ENCODE measurements at places on chromosomes 5 and 9.

DNA sequence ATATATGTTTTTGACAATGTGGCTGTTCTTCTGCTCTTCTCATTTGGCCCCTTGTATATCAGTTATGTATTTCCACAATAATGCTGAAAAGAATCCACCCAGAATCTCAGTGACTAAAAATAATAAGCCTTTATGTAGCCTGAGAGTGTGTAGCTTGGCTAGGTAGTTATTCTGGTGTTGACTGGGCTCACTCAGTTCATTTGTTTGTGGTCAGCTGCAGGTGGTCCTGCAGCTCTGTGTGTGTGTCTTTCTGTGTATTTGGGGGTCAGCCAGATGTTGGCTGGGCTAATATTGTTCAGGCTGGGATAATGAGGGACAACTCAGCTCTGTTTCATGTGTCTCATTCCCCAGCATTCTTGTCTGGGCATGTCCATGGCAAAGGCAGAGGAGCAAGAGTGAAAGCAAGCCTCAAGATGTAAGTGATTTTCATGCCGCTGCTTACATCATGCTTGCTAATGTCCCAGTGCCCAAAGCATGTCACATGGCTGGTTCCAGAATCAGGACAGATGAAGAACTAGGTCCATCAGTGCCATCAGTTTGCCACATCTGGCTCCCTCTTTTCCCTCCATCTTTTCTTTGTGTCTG is 162.8 kb downstream of the KCTD16 start:
- no peak for DNase-seq

DNA sequence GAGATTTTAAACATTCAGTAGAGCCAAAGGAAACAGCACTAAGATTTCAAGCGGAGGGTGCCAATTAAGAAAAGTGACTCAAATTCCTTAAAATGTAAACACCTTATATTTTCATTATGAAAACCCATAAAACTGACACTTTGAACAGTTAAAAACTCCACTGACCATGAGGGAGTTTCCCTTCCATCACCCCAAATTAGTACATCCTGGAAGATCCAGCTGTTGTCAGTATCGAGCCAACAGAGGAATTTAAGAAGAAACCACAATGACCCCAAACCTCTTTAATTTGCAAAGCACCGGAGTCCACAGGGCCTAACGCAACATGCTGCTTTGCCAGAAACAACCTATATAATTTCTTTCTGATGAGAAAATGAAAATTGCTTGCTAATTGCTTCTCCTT is 41.3 kb downstream of the ROR2 start:
- no peak for DNase-seq

GRCh38 chr9:6415266-6415665 is 2.3 kb downstream of the UHRF2 start:
- DNase-seq = no peak

- no peak for DNase-seq
These were observed 299.2 kb downstream of the BNC2 start for GRCh38 chr9:16571127-16571802.

GRCh38 chr9:112408275-112408674 is 28.4 kb downstream of the HSDL2 start:
- DNase-seq = no peak

DNA sequence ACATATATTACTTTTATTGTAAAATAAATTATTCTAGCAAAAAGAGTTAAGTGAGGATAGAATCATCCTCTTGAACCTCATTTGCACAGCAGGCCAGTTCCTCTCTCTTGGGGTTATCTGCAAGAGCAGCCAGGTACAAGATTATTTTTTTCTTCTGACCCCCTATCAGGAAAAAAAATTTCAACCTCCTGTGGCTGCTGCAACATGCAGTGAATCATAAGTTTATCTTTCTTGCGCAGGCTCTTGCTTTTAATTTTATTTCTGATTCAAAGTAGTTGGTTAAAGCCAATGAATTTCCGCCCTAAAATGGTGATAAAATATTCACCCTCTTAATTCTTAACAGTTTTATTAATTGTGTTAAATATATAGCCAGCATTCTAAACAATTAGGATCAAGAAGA is 69.7 kb upstream of the PPP3R2 start:
- no peak for DNase-seq

GRCh38 chr5:59838989-59839388 is 54.5 kb downstream of the PDE4D start:
- no peak for DNase-seq

- no peak for DNase-seq
These were observed 72.3 kb upstream of the NIPAL4 start for GRCh38 chr5:157387683-157388093.

GRCh38 chr5:133406208-133406976 is 205.9 kb downstream of the FSTL4 start:
- no peak for DNase-seq

GRCh38 chr5:893137-893506 is 438 bp downstream of the TRIP13 start:
- no peak for DNase-seq

- DNase-seq = peak; percentile 10
These were observed 67.8 kb downstream of the FAT2 start for GRCh38 chr5:151523335-151523734.

GRCh38 chr5:34001241-34001841 is 6.5 kb downstream of the AMACR start:
- DNase-seq = no peak

DNA sequence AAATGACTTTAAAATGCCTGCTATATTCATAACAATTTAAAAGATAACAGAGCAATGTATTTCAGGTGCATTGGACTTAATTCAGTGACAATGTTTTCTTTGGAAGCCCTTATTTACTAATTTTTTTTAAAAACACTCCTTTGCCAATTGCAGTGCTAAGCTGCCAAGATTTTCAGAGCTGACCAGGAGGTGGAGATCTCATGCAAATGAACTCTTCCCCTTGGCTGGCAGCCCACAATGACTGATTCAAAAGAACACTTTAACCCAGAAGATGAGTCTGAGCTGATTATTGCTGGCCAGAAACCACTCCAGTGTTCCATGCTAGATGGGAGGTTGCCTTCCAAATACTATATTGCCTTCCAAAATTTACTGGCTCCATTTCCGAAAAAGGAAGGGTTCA is 128.3 kb upstream of the CCNH start:
- DNase-seq = no peak

- DNase-seq = no peak
These were observed 24.0 kb downstream of the NR6A1 start for GRCh38 chr9:124747065-124747464.

Data from CD4-positive, alpha-beta T cell treated with Interleukin-6 at 100 ng/mL for 8 hours (primary cell).